ENCODE measurements at places on chromosomes 16 and 17.

GRCh38 chr16:72878301-72879269 is 169.3 kb downstream of the ZFHX3 start:
- peak; percentile 23 for DNase-seq

DNA sequence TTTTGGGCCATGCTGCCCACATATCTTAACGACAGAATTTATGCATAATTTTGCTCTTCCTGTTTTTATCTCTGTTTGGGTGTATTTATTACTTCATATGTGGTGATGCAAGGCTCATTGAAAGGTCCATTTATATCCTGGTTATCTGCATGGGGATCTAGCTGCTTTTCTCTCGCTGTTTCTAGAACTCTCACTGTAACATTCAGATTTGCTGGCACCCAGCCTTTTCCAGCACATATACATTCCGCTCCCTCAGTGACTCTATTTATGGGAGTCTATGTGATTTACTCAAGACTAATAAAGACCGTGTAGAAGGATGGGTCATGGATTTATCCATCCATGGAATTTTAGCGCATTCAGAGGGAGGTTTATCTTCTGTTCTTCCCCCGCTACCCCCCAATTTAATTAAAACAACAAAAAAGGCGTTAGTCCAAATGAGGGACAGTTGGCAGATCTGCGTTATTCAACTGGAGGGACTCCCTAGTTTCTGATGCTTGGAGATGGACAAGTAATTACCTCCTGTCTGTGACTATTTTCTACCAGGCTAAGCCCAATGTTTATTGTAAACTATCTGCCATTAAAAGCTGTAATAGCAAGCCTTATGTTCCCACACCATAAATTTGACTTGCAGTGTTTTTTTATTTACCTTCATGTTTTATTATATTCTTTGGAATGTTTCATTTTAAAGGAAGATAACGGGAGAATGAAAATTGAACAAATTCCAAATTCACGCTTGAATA is 19.8 kb upstream of the MARCHF10 start:
- peak; percentile 89 for DNase-seq

DNA sequence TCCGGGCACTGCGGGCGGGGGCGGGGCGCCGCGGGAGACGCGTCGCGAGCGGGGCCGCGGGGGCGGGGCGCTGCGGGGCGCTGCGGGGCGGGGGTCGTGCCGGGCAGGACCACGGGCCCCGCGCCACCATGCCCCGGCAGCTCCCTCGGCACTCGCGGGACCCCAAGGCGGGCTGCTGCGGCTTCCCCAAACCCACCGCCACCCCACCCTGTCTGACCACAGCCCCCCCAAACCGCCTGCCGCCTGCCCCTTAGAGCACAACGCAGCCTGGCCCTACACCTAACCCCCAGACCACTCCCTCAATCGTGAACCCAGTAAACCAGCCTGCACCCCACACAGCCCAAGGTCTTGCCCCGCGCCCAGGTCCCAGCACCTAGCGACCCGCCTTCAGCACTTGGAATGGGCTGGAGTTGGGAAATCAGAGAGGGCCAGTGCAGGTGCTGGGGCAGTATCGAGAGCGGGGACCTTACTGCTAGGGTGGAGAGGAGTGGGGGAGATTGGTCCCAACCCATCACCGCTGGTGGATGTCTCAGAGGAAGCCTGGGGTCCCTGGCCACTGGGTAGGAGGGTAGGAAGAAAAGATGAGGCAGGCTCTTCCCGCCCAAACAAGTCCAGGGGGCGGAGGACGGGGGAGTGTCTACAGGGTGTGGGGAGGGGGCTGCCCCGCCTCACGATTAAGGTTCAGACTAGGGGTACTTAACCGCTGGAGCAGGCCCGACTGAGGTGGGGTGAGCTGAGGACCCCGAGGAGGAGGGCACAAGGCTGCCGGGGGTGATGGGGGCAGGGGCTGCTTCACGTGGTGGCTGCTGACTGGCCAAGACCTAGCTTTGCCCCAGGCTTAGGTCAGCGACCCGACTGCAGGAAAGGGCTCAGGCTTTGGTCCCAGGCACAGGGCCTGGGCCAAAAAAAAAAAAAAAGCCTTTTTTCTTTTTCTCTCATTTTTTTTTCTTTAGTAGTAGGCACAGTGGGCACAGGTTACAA is 539 bp upstream of the VAMP2 start:
- DNase-seq, result no peak

DNA sequence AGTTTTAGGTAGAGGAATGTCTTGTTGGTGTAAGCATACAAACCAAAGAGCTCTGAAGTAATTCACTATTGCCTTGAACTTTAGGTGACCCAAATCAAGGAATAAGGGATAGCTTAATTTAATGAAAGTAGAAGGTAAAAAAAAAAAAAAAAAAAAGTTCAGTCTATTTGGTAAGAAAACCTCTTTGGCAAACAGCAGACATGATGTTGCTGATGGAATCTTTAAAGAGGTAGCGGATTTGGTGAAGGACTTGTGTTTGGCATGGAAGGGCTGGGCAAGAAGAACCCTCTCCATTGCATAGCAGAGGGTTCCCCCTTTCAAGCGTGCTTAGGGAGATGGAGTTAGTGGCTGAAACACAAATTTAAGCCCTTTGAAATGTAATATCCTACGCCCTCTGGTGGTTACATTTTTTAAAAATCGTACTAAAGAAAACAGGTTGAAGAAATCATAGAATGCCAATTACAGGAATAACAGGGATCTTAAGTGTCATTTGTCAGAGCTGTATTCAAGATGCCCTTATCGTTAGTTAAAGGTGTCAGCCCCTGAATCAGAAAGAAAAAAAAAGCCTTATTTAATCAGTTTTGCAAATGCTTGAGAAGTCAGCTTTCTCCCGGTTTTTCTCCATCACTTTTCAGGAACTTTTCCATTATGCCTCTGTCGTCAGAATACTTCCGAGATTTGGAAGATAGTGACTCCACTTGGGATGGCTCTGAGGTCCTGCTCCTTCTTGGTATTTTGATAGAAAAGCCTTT is 383.1 kb downstream of the KCNJ2 start:
- peak; percentile 74 for DNase-seq

DNA sequence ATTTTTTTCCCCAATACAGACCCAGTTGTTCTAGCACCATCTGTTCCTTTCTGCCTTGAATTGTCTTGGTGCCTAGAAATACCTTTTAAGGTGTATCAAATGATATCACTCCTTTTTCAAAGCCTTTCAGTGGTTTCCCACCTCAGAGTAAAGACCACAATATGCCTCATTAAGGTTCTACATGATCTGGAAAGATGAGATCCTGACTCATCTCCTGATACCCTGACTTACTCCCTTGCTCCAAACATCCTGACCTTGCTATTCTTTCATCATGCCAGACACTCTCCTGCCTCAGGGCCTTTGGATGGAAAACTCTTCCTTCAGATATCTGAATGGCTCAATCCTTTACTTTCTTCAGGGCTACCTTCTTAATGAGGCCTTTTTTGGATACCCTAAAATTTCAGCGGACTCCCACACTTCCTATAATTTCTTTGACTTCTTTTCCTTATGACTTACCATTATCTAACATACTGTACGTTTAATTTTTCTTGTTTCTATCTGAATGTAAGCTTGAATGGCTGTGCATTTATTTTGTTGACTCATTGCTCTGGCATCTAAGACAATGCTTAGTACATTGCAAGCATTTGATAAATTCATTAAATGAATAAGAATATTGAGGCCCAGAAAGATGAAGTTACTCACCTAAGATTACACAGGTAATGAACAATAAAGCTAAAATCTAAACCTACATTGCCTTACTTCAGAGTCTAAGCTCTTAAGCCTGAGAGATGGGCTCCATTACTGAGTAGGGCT is 19.2 kb downstream of the FLOT2 start:
- DNase-seq, result no peak

- DNase-seq, result peak; percentile 4
Measured at GRCh38 chr17:44610871-44611270, 45.4 kb upstream of the MEIOC start.

DNA sequence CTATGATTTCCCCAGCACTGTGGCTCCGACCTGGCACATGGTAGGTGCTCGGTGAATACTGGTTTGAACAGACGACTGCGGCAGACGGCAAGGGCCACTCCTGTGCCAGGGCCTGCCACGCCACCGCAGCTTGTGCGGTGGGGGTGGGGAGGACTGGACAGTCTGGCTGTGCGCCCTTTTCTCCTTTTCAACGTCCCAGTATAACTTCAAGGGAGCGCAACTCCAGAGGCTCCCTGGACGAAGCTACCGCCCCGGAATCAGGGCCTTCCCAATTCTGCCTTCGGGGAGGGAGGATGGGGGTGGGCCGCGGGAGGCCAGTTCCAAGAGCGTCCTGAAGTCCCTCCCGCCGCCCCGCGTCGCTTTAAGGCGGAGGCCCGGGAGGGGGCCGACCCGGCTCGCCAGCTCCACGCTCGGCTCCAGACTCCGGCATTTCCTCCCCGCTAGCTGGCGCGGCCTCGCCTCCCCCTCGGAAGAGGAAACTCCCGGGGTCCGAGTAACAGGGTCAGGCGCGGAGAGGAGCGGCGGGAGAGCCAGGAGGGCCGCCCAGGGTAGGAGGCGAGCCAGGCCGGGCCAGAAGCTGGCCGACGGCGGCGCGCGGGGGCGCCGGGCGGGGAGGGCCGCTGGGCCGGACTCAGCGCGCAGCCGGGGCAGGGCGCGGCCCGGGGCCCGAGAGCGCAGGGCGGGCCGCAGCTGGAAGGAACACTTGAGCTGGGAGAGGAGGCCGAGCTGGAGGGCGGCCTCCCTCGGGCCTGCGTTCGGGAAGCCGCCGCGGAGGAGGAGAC is at the start of gene ITPRIPL2:
Gene ITPRIPL2 (plus strand): TSS at position 388 of the 782 bp plus-strand sequence. CDS start 498 bp downstream, outside the sequence.
- DNase-seq, result peak; percentile 90

- DNase-seq, result no peak
Measured at GRCh38 chr16:4114257-4115208, 1.7 kb downstream of the ADCY9 start.

- DNase-seq, result peak; percentile 18
Measured at GRCh38 chr17:6413065-6413464, 21.9 kb downstream of the AIPL1 start.

DNA sequence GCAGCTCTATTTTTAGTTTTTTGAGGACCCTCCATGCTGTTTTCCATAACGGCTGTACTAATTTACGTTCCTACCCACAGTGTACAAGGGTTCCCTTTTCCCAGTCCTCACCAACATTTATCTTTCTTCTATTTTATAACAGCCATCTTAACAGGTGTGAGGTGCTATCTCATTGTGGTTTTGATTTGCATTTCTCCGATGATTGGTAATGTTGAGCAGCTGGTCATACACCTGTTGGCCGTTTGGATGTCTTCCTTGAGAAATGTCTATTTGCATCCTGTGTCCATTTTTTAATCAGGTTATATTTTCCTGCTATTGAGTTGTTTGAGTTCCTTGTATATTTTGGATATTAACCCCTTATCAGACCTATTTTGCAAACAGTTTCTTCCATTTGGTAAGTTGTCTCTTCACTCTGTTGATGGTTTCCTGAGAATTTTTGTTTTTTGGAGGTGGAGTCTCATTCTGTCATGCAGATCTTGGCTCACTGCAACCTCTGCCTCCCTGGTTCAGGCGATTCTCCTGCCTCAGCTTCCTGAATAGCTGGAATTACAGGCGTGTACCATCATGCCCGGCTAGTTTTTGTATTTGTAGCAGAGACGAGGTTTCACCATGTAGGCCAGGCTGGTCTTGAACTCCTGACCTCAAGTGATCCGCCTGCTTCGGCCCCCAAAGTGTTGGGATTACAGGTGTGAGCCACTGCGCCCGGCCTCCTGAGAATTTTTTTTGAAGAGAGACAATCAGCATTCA is 279.6 kb downstream of the SNX29 start:
- no peak for DNase-seq

DNA sequence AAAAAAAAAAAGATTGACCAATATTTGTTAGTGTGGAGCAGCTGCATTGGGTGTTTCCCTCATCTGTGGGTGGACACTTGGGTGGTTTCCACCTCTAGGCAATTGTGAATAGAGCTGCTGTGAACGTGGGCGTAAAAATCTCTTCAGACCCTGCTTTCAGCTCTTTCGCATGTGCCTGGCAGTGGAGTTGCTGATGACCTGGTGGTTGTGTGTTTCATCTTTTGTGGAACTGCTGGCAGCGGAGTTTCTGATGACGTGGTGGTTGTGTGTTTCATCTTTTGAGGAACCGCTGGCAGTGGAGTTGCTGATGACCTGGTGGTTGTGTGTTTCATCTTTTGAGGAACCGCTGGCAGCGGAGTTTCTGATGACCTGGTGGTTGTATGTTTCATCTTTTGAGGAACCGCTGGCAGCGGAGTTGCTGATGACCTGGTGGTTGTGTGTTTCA is 21.4 kb downstream of the ZC3H18 start:
- peak; percentile 97 for DNase-seq

DNA sequence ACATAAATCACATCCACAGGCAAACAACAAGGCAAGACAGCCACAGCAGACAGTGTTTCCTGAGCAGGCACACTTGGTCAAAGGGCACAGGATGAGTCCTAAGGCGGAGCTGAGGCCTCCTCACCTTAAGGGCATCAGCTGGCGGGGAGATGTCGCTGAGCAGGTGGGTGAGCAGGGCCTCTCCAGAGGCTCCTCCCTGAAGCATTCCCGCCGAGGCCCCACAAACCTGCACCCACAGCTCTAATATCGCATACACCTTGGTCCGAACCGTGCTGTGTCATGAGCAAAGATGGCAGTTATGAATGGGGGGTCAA is 29.3 kb downstream of the PELP1 start:
- no peak for DNase-seq

- no peak for DNase-seq
Measured at GRCh38 chr17:34452769-34453168, 89.7 kb upstream of the CCL1 start.

DNA sequence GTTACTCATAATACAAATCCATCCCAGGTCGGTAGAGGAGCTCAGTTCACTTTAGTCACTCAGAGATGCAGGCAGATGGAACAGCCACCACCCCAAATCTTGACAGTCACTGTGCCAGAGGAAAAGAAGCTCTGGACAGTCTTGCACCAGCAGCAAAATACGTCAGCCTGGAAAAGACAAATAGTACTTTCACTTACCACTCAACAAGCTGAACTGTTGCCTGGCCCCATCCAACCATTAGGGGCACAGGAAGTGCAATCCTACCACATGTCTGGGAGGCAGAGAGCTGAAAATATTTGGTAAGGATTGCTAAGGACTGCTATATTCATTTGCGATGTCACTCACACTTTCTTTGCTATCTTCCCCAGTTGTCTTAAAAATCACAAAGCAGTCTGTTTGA is 239.1 kb upstream of the TOX3 start:
- no peak for DNase-seq

DNA sequence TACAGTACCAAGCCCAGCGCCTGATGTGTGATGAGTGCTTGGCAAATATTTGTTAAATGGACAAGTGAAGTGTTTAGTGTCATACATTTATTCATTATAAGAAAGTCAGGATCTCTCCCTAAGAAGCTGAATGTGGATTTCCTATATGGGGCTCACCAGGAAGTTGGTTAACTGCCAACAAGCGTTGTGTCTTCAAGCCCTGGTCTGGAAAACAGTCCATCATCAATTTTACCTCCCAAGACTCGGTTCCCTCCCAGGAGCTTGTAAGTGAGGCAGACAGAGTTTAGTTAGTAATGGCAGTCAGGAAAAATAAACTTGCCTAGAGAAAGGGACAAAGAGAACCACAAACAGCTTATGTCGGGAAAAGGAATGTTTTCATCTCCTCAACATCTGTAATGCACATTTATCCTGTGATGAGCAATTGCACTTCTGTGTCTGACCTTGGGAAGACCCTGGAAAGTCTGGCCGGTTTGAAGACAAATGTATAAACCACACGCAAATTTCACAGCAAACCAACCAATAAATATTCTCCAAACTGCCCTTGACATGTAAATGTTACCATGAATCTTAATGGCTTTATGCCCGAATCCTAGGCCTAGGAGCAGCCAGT is 28.3 kb downstream of the C16orf95 start:
- DNase-seq, result no peak

- DNase-seq, result no peak
Measured at GRCh38 chr16:23398987-23399805, 53.8 kb downstream of the COG7 start.

- DNase-seq, result no peak
Measured at GRCh38 chr17:41962111-41962510, 4.5 kb upstream of the CNP start.

- DNase-seq, result no peak
Measured at GRCh38 chr17:50508573-50509460, 578 bp downstream of the MYCBPAP start.

Measured in inflammatory macrophage treated with lipopolysaccharide for 4 hours (primary cell).